CD4-positive, alpha-beta T cell (primary cell): ENCODE measurements at places on chromosomes 7 and 10. TPM values are rescaled to one million over a fixed set of nuclear protein-coding genes. Genes with fewer than 3 reads are reported as not detected.
A peak's percentile ranks its signal among the peaks of the same experiment; 100 is the strongest.

- DNase-seq = no peak
These were observed 339.7 kb upstream of the NFE2L3 start for GRCh38 chr7:25812086-25812850.

DNA sequence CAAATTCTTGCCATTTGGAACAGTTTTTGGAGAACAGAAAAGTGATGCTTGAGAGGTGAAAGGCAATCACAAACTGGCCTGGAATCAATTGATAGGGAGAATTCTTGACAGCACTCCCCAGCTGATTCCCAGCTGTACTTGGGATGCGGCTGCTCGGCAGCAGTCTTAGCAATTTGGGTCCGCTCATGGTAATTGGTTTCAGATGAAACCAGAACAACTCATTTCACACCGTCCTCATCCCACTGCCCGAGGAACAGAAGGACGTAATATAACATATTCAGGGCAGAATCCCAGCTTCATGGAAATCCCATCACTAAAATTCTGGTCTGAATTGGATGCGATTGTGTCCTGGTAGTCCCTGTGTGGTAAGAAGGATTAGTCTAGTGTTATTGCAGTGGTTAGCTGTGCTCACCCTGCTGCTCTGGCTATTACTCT is 223.3 kb upstream of the FERD3L start:
- no peak for DNase-seq

DNA sequence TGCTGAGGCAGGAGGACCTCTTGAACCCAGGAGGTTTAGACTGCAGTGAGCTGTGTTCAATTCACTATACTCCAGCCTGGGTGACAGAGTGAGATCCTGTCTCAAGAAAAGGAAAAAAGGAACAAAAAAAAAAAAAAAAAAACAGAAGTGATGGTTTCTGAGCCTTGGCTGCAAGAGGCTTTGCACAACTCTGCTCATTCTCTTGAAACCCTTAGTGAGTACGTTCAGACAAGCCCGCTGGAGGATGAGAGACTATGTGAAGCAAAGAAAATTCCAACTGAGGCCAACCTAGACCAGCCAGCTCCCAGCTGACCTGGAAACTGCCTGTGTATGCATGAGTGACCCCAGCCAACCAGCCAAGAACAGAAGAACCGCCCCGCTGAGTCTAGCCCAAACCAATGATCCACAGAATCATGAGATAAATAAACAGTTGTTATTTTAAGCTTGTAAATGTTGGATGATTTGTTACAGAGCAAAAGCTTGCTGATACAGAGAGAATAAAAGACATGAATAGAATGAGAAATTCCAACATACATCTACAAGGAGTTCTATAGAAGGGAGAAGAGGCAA is 50.6 kb upstream of the FZD9 start:
- DNase-seq = no peak

DNA sequence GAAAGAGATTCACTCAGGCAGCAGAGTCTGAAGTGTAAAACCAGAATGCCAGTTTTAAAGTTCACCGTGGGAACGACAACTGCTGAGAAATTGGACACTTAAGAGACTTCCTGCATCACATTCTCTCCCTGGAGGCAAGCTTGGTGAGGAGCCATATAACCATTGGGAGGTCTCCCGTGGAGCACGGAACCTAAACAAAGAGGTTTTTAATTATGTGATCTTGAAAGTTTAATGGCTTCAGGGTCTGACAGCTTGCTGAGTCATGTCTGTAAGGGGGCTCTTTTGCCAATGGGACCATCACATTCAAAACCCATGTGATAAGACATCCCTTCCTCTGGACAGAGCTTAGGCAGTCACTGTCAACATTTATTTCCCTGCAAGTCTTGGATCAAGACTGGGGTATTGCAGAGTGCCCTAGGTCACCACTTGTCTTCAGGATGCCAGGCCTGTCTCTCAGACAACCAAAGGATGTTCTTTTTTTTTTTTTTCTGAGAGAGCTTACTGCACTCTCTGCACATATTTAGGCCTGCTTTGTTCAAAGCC is 674.4 kb downstream of the TYW1 start:
- DNase-seq = no peak

- DNase-seq = no peak
These were observed 48.6 kb downstream of the GDI2 start for GRCh38 chr10:5764422-5765297.

The OPN1SW gene
- not detected for total RNA-seq

DNA sequence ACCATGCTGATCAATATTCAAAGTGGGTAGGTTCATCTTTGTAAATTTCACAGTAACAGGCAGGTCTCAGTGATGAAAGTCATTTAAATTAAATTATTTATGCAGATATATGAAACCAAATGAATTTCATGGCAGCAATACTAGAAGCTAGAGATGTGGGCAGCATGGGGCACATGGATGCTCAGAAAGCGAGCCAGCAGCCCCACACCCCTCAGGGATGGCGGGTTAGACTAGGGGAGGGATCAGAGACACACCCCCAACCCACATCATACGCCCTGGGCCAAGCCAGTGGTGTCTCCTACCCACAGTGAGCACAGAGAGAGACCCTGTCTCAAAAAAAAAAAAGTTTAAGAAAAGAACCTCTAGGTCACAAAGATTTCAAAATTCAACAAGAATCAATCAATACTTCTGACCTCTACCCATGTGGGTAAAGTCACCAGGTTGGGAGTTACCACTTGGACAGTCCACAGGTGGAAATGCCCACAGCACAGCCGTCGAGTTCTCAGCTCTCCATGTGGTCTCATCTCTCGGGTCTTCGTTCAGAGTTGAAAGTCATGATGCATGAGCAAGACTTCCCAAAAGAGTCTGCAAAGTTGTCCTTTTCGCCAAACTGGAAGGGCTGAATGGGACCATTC is 79.3 kb upstream of the PPP2R2D start:
- DNase-seq = no peak

The CLRN3 gene
- total RNA-seq = not detected

The EVX1 gene
- total RNA-seq = 0.25 TPM

DNA sequence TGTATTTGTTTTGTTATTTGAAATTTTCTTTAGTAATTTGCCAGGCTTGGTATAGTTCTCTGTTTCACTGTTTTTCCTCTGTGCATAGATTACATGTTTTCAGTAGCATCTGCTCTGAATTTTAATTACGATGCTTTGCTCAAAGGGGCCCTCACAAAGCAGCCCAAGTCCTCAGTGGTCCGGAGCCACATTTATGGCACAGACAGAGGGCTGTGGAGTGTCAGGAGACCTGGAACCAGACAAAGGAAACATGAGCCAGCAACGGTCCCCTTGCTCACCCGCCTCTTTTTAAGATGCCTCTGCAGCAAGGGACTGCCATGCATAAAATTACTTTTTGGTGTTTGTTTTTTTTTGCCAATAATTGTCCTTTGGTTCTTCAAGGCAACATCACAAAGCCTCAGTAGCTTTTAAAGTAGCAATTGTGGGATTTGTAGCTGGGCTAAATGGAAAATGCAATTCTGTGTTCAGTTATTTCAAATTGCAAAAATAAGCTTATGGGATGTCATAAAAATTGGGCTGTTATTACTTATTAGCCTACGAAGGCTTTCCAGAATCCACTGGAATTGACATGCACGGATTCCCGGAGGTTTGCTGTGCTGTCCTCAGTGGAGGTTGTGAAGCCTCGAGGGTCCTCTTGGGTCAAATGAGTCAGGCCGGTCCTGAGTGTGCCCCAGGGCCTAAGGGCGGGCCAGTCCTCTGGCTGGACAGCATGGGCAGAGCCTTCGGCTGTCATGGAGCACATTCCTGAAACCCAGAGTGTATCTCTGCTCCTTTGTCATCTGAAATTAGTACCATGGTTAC is 422.8 kb downstream of the GLRX3 start:
- DNase-seq = no peak

The FXYD4 gene
- not detected for total RNA-seq

GRCh38 chr7:148834605-148835004 is 49.5 kb downstream of the EZH2 start:
- no peak for DNase-seq

DNA sequence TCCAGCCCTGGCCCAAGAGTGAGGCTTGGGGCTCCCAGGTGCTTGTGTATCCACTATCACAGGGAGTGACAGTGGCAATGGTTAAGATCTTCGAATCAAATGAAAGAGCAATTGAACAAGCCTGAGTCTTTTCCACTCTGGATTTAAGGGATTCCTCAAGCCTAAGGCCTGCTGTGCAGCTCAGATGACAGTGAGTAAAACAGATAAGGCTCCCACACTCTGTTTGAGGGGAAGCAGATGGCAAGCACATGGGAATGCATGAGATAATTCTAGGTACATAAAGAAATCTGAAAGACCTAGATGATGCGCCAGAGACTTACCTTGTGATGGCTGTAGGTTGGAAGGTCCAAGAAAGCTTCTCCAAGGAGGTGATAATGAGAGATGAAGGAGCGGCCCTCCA is 95.0 kb downstream of the LRRC18 start:
- no peak for DNase-seq

DNA sequence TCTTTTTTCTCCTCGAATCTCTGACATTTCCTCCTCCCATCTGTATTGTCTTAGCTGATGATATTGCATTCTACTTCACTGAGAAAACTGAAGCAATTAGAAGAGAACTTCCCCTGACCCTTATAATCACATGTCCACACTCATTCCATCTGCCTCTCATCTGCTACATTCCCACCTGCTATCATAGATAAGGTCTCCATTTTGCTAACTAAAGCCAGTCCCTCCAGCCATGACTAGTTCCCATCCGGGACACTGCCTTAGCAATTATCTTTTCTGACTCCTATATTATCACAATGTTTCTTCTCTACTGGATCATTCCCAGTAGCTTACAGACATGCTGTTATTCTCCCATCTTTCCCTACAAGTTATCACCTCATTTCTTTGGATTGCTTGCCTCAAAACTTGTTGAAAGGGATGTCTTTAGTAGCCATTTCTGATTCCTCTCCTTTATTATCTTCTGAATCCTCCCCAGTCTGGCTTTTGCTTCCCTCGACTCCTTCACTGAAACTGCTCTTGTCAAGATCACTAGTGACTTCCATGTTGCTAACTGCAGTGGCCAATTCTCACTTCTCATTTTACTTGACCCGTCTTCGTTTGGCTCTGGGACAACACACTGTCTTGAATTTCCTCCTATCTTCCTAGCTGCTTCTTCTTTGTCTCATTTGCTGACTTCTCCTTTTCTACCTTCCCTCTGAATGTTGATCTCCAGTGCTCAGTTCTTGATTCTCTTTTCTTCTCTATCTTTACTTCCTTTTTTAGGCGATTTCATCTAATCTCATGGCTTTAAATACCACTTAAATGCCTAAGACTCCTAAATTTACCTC is 35.9 kb downstream of the FZD1 start:
- peak; percentile 32 for DNase-seq

The CADPS2 gene
- total RNA-seq = not detected

- no peak for DNase-seq
These were observed 48.1 kb downstream of the ITPRID1 start for GRCh38 chr7:31562002-31562401.

The CPA5 gene
- not detected for total RNA-seq

- no peak for DNase-seq
These were observed 121.6 kb downstream of the C10orf105 start for GRCh38 chr10:71597821-71598498.

DNA sequence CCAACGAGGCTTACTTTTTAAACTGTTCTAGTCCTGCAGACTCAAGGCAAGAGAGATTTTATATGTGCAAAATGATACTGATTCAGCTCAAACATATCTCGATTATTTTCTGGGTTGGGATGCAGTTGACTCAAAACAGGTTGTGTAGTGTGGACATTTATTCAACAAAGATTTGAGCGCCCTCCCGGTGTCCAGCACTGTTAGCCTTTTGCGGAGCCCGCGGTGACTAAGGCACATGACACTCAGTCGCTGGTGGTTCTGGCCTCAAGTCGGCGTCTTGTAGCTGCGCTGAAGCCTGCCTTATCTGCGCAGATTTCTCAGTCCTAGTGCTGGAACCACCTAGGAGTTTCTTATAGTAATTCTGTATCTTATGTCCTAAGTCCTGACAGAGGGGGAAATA is 938 bp upstream of the CADPS2 start:
- DNase-seq = no peak

DNA sequence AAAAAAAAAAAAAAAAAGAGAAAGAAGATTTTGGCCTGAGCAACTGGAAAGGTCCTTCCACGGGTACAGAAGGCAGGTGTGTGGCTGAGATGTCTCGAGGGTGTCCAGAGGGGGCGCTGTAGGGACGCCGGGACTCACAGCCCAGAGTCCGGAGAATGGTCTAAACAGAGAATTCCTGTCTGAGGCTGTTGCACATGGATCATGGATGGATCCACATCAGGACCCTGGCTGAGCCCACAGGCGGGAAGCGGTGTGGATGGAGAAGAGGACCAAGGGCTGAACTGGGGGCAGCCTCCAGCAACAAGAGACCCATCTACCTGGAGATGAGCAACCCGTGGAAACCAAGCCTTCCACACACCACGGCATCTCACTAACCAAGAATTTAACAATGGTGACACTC is 55.0 kb downstream of the PKD1L1 start:
- DNase-seq = no peak

The MCM7 gene
- 56.0 TPM for total RNA-seq

- no peak for DNase-seq
These were observed 534.5 kb downstream of the TNS3 start for GRCh38 chr7:47047384-47047783.

GRCh38 chr7:18978108-18978495 is 139.3 kb downstream of the TWIST1 start:
- DNase-seq = no peak

The CDHR1 gene
- 0.92 TPM for total RNA-seq

- DNase-seq = no peak
These were observed 30.0 kb downstream of the TSPAN15 start for GRCh38 chr10:69481305-69481704.

DNA sequence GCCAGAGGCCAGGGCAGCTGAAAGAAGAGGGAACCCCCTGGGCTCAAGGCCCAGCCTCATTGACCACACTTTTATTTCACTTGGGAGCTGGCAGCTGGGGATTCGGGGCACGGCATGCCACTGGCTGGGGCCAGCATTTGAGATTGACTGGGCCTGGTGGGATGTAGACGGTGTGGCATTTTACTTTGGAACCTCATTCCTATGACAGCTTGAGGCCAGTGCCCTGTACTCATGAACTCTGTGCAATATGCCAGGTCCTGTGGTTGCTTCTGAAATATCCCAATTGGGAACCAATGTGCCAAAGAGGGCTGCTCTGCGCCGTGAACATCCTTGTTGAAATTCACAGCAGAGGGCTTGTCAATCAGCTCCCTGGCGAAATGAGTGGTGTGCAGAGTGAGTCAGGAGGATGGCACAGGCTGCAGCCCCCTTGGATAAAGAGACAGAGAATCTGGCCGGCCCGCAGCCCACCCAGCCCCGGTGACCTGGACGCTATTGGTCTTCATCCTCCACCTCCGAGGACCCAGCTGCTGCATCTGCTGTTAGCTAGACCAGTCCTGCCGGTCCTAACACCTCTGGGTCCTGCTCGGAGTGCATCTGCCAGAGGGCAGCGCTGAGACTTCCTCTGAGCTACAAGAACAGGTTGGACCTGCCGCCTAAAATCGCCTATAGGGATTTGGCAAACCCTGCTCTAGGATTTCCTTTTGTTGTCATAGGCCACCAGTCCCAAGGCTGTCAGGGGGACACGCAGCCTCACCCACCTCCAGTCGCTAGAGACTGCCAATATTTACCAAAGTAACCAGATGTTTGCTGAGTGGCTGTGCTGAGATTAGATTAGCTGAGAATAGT is 58.0 kb downstream of the PRKAG2 start:
- no peak for DNase-seq
